ENCODE measurements at places on chromosomes 1 and 21.

GRCh38 chr1:83029916-83030315 lies 969.0 kb downstream of the TTLL7 start:
- DNase-seq = no peak

- peak; percentile 57 for DNase-seq
These were observed 26.6 kb downstream of the PAFAH2 start for GRCh38 chr1:25971066-25971810.

- DNase-seq = no peak
These were observed 279.5 kb downstream of the DSCAM start for GRCh38 chr21:40567501-40567900.

DNA sequence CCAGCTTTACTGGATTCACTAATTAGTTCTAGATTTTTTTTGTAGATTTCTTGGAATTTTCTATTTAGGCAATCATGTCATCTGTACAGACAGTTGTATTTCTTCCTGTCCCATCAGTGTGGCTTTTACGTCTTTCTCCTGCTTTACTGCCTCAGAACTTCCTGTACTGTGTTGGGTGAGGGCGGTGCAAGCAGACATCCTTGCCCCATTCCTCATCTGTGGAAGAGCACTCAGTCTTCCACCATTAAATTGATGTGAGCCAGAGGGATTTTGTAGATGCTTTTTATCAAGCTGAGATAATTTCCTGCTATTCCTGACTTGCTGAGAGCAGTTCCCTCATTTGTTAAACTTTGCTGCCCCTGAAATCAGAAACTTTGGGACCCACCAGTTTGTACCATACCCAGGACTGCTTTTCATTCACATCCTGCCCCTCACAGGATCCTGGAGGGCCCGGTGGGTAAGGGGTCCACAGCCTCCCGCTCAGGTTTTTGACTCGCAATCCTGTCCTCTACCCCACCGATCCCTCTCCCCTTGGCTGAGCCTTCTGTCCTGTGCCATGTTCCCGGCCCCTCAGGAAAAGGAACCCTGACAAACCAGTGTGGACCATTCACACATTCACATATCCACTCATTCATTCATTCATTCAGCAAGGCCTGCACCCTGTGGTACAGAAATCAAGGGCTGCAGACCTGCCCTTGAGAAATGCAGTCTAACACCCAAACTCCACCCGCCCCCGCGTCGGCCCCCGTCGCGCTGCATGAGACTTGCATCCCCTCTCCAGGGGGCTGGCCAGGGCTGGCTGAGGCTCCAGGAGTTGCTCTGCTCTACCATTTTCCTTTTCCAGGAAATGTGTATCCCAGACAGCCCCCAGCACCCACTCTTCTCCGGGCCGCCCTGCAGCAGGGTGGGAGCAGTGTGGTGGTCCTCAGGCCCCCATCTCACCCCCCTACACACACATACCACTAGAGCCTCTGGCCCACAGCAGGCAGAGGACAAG lies 246.5 kb upstream of the VAMP3 start:
- DNase-seq = no peak

- no peak for DNase-seq
These were observed 65.5 kb downstream of the PRKAA2 start for GRCh38 chr1:56710646-56711045.

GRCh38 chr21:42223826-42224575 lies 5.1 kb downstream of the ABCG1 start:
- DNase-seq = no peak

- peak; percentile 33 for DNase-seq
These were observed 1.8 kb downstream of the TXNIP start for GRCh38 chr1:145994391-145995120.

GRCh38 chr1:243964915-243965314 lies 86.2 kb upstream of the ZBTB18 start:
- no peak for DNase-seq

GRCh38 chr1:42504535-42505128 lies 41.5 kb downstream of the CCDC30 start:
- no peak for DNase-seq

DNA sequence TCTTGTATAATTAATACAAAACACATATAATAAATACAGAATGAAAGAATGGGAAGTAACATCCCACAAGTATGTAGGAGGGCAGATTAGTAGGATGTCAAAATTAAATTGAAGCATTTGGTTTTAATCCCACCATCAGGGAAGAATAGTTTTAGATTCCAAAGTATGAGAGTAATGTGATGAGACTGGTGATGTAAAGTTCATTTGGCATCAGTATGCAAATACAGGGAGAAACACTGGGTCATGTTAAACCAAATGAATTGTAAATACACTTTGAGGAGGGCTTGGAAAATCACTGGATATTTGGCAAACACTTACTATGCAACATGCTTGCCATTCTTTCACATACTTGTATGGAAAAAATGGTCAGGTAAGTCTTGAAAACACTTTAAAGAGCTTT lies 358.8 kb downstream of the DPYD start:
- no peak for DNase-seq

DNA sequence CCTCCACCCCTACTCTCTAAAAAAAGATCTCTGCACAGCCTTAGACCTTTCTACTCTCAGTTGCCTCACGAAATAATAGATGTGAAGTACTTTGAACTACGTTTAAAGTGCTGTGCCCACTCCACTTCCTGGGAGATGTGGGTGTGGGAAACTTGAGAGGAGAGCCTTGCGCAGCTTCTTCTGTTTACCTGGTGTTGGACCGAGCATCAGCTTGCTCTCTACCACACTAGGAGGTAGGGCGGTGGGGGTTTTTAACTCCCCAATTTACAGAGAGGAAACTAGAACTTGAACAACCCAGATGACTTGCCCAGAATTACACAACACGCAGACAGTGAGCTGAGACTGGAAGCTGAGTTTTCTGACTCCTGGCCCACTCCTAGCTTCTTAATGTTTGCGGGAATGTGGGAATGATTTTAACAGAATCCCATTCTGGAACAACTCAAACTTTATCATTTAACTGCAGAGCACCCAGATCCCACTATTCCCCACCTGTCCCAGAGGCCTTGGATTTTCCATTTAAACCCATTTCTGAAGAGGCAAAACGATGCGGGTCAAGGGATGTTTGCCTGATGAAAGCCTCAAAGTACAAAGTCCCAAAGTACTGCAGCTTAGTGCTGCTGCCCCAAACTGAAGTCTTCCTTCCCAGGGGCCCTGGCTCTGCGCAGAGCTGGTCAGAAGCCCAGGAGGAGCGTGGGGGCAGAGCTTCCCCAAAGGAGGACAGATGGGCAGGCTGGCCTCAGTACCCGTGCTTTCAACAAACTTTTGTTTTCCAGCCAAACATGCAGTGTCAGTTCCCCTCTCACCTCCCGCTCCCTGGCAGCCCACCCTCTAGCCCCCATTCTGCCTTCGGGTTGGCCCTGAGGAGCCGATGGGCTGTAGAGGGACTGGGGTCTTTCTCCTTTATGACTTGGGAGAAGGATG lies 19.0 kb downstream of the BTG2 start:
- peak; percentile 82 for DNase-seq

DNA sequence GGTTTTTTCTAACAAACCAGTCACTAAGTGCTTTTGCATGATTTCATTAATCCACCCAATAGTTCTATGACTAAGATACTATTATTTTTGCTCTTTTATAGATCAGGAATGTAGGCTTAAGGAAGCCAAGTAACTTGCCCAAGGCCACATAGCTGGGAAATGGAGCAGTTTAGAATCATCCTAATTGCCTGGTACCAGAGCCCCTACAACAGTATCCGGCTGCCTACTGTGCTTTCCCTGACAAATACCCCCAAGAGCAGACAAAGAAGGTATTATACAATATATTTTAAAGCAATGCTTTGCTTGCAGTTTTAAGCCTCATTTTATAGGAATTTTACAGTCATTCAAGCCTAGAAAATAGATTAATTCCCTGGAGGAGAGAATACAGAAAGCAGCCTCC lies 45.5 kb upstream of the RASAL2 start:
- no peak for DNase-seq

DNA sequence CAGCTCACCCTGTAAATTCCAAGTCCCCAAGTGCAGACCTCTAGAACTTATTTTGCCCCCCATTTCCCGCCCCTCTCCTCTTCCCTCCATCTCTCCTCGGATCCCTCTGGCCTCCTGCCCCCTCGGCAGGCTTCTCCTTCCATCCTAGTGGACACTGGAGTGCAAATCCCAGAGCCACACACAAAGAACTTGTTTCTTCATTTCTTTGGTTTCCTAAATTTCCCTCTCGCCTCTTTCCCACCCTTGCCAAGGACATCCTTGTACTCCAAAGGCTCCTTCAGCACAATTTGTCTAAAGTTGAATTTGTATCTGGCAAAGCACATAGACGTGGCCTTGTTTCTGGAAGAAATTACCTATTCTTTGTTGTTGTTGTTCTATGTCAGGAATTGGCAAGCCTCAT lies 17.5 kb downstream of the UMODL1 start:
- DNase-seq = no peak

DNA sequence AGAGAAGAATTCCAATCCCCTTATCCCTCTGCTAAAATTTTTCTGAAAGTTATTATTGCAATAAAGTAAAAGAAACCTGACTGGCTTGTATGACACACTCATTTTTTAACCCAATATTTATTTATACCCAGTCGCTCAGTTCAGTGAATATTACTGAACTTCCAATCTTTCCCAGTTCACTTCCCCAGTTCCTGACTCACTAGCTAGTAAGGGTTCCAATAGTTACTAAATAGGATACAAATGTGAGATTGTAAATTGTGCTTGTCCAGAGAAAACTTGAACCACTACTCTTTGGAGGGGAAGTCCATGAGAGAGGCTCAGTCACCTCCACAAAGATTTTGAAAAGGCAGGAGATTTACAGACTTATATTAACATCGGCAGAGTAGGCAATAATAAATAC lies 31.4 kb downstream of the PRDX6 start:
- DNase-seq = no peak

DNA sequence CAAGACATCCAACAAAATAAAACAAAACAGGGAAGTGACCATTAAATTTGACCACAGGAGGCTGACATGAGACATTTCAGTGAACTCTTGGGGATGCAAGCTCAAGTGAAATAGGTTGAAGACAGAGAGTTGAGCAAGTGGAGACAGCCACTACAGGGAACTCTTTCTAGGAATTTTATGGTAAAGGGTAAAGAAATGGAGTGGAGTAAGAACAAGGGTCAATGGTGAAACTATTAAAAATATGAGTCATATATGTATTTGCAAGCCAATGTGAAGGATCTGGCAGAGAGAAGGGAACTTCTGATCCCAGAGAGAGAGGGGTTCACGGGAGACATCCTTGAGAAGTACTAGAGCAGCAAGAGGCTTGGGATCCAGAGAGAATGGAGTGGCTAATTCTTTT lies 9.1 kb upstream of the TRABD2B start:
- no peak for DNase-seq

DNA sequence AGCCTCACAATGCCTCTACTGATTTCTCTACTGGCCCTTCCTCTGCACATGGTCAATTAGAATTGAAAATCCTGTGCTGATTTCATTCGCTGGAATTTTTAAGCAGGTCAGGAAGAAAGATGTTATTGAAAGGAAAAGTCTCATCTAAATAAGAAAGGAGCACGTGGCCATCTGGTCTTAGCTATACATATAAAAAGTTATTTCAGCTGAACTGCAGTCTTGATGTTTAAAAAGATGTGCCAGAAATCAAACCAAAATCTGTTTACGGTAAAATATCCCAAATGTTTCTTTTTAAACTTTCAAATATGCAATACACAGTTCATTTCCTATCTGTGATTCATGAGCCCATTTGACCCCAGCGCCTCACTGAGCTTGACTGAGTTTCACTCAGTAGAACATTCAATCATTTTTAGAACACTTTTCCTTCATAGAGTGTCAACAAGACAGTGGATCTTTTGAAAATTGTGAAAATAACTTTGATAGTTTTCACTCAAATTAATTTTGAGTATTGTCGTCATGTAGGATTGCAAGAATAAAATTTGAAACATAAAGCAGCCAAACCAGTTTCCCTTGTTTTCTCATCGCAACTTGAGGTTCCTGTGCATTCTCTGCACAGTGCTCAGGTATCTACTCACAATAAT lies 293.6 kb downstream of the PTPRC start:
- DNase-seq = no peak

DNA sequence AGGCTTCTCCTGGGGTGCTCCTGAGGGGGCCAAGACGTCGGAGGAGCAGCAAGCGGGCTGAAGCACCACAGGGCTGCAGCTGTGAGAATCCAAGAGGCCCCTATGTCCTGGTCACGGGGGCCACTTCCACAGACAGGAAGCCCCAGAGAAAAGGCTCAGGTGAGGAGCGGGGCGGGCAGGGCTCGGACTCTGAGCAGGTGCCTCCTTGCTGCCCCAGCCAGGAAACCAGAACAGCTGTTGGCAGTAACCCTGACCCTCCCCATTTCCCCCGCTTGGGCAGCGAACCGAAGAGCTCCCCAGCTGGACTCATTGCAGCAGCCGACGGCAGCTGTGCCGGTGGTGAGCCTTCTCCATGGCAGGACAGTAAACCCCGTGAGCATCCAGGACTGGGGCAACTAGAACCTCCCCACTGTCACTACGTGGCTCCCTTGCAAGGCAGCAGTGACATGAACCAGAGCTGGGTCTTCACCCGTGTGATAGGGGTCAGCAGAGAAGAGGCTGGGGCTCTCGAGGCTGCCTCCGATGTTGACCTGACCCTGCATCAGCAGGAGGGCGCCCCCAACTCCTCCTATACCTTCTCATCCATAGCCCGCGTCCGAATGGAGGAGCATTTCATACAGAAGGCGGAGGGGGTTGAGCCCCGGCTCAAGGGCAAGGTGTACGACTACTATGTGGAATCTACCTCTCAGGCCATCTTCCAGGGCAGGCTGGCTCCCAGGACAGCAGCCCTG lies 625 bp downstream of the KLHDC7A start:
- no peak for DNase-seq

DNA sequence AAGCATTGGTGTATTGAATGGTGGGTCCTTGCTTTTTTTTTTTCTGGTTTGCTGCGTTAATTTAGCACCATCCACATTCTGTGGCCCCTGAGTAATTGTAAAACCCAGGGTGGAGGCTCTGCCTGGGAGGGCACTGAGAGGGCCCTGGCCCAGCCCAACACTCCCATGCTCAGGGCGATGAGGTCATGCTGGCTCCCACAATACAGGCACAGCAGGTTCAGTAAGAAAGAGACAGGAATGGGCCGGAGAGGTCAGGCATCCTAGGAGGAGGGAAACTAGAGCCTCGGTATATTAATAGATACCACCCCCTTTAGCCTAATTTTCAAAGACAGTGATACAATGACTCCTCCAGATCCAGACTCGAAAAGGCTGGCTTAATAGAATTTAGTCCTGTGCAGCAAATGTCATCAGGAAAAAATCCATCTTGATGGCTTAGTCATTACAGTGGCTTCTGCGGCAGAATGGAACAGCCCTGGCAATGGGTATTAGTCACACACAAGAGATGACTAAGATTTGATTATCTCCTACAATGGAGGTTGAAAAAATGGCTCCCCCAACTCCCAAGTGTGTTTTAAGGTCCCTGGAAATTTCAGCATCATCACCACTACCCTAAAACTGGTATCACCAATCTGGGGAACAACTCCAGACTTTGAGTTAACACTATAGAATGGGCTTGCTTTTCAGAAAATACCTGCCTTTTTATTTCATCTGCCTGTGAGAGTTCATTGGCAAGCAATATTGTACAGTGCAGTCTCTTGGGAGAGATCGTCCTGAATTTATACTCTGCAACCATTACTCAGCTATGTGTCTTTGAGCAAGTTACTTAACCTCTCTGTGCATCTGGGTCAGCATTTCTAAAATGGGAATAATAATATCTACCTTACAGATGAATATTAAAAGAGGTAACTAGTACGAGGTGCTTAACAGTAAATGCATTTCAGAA lies 43.9 kb upstream of the LYST start:
- DNase-seq = no peak

All from CD4-positive, alpha-beta T cell treated with Interleukin-6 at 100 ng/mL for 8 hours (primary cell).